Thoracic aorta (tissue), 2 donors: ENCODE measurements at places on chromosomes 6 and 20.

- no peaks in the 10 kb centered on the region for H3K36me3 ChIP-seq
- H3K4me1 ChIP-seq, result no peaks in the 10 kb centered on the region
- H3K4me3 ChIP-seq, result no peak overlapping the region
- H3K27ac ChIP-seq, result no peak overlapping the region
- no peaks in the 10 kb centered on the region for H3K27me3 ChIP-seq
- no peak for DNase-seq
These were observed 29.2 kb upstream of the SSR1 start for GRCh38 chr6:7341989-7342742.

DNA sequence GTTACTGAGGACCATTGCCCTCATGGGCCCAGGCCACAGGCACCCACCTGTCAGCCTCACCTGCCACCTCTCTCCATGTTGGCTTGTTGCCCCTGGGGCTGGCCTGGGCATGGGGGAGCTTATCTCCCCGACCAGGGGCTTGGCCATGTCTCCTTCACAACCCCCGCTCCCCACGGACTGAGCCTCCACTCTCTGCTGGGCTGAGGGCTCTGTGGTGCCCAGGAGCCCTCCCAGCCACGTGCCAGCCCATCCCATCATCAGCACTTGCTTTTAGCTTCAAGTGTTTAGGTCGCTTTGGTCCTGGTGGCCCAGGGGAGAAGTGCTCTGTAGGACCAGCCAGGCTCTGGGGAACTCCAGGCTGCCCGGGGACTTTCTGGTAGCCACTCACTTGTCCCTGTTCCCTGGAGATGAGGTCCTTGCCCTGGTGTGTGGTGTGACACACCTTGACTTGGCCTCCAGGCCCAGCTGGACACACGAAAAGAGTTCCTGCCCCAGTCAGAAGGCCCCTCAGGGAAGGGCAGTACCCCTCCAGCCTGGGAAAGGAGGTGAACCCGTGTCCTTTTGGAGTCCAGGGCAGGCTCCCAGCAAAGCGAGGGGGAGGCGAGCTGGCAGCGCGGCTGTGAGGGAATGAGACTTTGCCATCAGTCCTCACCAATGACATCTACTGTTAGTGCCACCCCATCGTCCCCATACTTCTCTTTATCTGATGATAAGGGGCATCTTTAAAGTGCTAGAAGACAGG is 352.6 kb downstream of the ZFAND3 start:
- no peaks in the 10 kb centered on the region for H3K36me3 ChIP-seq
- H3K4me3 ChIP-seq, result no peak overlapping the region
- no peaks in the 10 kb centered on the region for H3K27me3 ChIP-seq
- no peak for DNase-seq
- peaks cover 5% of the 10 kb centered on the region for H3K4me1 ChIP-seq

- H3K27me3 ChIP-seq, result no peaks in the 10 kb centered on the region
- H3K36me3 ChIP-seq, result no peaks in the 10 kb centered on the region
- no peak overlapping the region for H3K27ac ChIP-seq
- H3K4me1 ChIP-seq, result no peaks in the 10 kb centered on the region
These were observed 24.9 kb upstream of the SASH1 start for GRCh38 chr6:148317739-148318138.

DNA sequence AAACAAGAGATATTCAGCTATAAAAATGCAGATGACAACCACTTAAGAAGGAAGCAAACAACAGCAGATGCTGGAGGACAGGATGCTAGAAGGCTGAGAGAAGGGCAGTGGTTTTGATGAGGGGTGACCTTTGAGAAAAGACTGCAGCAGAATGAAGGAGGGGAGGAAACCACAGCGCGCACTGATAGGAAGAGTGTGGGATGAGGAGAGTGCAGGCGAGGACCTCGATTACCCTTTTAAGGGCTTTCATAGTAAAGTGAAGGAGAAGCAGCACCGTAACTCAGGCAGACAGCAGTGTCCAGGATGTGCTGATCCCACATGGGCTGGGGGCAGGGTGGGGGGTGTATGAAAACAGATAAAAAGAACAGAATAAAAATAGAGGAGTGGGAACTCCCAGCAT is 19.2 kb downstream of the ZBTB2 start:
- H3K36me3 ChIP-seq, result peaks cover 10% of the 10 kb centered on the region
- H3K27ac ChIP-seq, result no peak overlapping the region
- peaks cover 4% of the 10 kb centered on the region for H3K4me1 ChIP-seq
- H3K4me3 ChIP-seq, result no peak overlapping the region
- no peaks in the 10 kb centered on the region for H3K27me3 ChIP-seq

GRCh38 chr6:157891544-157892362 is 68.7 kb downstream of the SNX9 start:
- H3K36me3 ChIP-seq, result peaks cover 5% of the 10 kb centered on the region
- no peaks in the 10 kb centered on the region for H3K4me1 ChIP-seq
- H3K4me3 ChIP-seq, result no peak overlapping the region
- H3K27me3 ChIP-seq, result no peaks in the 10 kb centered on the region
